ENCODE measurements at places on chromosomes 1 and 21.

DNA sequence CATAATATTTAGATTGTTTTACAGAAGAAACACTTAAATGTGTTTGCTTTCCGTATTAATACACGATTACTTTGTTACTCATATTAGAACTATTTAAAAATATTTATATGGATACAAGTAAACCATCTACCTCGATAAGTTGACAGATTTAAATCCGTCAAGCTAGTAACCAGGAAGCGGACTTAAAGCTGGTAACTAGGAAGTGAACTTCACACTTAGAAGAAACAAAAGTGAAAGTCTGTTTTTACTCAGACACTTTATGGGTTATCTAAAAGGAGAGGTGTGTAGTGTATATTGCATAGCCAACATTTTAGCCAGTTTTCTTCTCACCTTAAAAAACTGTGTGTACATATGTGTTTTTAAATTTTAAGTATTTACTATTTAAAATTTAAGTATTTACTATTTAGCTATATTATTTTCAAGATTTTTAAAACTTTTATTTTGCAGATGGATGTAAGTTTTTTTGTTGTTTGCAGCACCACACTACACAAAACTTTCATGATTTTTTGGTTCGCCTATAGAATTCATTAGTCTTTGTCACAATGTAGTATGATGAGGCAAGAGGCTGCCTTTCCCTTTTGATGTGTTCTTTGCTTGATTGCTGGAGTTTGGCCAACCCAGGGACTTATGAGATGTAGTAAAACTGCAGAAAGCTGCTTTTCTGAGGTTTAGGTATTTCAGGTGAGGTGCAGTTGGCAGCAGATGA is 2.7 kb downstream of the USP25 start:
- no peak for DNase-seq

- DNase-seq: no peak
Measured at GRCh38 chr1:101308935-101309333, 72.1 kb downstream of the S1PR1 start.

DNA sequence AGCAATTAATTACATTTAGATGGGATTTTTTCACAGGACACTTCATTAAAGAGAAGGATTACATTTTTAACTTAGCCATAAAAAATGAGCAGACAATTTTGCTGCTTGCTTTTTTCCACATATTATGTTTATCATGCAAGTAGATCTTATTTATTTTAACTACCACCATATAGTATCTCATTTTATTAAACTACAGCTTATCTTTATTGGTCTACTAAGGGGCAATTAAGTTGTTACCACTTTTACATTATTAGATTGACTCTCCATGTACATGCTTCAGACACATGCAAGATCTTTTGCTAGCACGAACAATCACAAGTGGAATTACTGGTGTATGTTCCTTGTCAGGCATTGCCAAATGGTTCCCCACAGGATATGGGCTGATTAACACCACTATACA is 99.8 kb upstream of the NFIA start:
- DNase-seq: no peak

DNA sequence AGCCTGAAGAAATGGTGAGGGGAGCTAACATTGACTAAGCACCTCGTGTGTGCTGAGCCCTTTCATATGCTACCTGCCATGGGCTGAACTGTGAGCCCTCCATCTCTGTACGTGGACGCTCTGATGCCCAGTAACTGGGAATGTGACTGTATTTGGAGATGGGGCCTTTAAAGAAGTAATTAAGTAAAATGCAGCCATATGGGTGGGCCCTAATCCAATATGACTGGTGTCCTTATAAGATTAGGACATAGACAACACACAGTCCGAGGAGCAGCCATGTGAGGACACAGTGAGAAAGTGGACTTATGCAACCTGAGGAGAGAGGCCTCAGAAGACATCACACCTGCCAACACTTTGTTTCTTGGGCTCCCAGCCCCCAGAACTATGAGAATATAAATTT is 92.7 kb upstream of the ATP1B1 start:
- DNase-seq: no peak

DNA sequence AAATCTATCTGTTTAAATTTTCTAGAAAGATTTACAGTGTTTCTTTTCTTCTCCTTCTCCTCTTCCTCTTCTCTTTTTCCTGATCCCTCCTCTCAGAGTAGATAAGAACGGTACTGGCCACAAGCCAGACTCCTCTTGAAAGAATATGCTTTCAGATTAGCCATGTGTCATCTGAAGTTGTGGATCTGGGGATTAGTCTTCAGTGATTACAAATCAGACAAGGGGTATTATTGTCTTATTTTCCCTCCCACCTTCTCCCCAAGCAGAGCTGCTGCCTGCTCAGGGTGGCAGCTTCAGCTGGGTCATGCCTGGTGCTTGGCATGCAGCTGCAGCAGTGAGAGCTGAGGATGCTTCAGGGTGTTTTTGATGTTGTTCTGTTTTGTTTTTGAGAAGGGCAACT is 42.7 kb downstream of the SGIP1 start:
- DNase-seq: no peak

Data from activated naive CD8-positive, alpha-beta T cell treated with anti-CD3 and anti-CD28 coated beads for 36 hours (primary cell).